Stimulated activated naive CD4-positive, alpha-beta T cell (primary cell): ENCODE measurements at places on chromosomes 12 and 14.

DNA sequence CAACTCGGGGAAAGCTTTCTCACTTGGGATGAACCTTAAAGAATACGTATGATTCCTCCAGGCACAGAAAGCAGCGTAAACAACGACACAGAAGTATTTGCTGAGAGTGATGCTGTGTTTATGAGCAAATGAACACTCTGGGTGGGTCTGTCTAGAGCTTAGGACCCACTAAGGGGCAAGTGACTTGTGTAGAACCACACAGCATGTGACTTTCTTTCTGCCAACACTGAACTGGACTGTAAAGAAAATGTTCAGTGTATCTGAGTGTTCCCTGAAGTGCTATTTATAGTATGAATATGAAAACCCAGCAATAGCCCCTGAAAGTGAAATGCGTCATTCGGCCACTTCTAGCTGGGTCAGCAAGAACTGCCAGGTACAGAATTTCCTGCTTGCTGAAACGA is 78.5 kb downstream of the ST8SIA1 start:
- DNase-seq, result no peak

GRCh38 chr12:16520328-16520727 is 85.6 kb downstream of the LMO3 start:
- DNase-seq, result no peak

GRCh38 chr12:82787016-82787415 is 100.3 kb downstream of the TMTC2 start:
- no peak for DNase-seq

DNA sequence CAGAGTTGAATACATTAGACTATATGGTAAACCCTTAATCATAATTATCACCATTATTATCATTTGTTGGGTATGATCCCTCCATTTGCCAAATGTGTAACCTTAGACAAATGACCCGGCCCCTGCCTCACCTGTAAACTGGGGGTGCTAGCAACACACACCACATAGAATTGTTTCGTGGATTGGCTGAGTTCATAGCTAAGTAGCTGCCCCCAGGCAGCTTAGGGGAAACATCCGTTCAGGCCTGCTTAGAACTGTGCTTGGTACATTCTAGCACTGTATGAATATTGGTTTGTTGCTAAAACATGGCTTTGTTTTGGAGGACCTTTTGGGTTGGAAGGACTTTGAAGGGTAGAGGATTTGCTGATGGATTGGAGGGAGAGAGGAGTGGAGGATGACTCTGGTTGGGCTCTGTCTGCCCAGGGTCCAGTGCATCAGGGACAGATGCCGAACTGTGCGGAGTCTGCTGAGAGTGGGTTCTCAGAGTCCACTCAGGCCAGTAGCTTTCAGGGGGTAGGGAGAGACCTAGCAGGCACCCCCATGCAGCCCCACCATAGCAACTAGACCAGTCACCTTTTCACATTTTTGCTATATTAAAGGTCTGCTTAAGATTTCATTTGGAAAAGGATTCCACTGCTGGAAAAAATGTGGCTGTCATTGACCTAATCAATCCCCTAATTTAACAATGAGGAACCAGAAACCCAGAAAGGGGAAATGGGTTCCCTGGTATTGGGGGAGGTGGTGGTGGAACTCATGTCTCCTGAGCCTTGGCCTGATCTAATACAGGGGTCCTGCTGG is 2.2 kb downstream of the RIN3 start:
- no peak for DNase-seq

DNA sequence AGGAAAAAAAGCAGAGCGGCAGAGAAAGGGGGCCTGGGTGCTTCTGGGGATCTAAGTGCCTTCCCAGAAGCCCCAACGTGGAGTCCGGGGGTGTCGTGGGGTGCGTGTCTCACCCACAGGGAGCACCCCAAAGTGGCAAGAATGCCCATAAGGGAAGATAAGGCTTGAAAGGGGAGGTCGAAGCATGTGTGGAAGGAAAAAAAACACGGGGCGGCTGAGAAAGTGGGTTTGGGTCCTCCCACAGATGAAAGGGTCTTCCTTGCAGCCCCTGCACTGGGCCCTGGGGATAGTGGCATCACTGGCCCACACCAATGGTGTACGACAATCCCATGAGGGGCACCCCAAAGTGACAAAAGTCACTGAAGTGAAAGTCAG is 275.5 kb downstream of the ALG10 start:
- no peak for DNase-seq

- DNase-seq, result no peak
Measured at GRCh38 chr12:19894050-19894449, 454.8 kb downstream of the AEBP2 start.

DNA sequence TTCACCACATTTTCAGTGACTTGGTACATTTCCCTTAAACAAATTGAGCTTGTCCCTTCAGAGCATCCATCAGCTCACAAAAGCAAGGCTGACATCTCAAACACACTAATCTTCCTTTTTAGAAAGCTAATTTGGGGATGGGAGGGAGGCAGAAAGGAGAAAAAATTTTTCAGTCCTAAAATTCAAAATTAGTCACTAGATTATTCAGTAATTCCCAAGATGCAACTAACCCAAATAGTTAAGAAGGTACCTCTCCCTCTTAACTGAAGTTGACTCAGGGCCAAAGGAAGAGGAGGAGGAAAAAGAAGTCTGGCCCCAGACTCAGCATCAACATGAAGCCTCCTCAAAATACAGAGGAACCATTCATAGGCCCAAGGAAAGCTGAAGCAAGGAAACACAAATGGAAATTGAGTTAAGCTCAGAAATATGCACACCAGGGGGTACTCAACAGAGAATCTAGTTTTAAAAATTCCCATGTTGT is 21.7 kb downstream of the CBX5 start:
- no peak for DNase-seq

DNA sequence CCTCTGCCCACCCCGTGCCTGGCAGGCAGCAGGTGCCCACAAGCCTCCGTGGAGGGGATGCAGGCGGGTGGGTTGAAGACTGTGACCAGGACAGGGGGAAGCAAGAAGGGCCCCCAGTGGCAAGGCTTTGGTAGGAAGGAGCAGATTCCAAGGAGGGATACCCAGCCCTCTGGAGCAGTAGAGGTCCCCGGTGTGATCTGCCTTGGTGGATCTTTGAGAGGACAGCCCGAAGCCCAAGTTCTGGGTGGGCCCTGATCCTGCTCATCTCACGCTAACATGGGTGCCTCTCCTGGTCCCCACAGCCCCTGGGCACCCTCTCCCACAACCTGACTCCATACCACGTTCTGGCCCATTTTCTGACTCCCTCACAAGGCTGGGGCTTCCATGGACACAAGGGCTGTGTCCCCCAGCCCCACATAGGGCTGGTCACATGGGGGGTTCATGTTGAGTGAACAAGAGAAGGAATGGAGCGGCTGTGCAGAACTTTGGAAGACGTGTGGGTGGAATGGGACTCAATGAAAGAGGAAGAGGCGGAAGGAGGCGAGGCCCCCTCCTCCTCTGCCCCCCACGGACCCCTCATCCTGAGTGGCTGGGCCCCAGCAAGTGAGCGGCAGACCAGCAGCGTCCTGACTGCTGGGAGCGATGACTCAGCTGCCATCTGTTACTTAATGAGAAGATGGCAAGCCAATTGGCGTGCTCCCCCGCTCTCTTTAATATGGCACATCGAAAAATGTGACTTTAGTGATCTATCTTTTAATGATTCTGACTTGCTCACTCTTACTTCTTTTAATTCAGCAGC is 77.0 kb upstream of the BCL11B start:
- no peak for DNase-seq

- no peak for DNase-seq
Measured at GRCh38 chr14:25121337-25122129, 71.6 kb upstream of the STXBP6 start.

- DNase-seq, result no peak
Measured at GRCh38 chr12:113772505-113773030, 193.6 kb downstream of the RBM19 start.

DNA sequence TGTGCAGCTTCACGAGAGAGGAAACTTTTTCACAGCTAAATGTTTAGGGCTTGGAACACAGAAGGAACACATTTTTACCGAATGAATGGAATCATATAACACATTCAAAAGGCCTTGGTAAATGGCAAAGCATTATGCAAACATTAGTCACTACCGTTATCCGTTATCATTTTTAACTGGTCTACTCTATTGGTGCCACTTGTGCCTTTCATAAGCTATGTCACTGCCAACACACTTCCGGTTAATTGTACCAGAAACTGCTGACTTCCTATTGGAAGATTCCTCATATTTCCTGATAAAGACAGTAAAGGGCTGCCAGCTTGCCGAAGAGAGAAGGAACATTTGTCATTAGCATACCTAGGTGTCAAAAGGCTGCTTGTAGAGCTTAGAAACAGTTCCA is 169.2 kb downstream of the APAF1 start:
- DNase-seq, result no peak

DNA sequence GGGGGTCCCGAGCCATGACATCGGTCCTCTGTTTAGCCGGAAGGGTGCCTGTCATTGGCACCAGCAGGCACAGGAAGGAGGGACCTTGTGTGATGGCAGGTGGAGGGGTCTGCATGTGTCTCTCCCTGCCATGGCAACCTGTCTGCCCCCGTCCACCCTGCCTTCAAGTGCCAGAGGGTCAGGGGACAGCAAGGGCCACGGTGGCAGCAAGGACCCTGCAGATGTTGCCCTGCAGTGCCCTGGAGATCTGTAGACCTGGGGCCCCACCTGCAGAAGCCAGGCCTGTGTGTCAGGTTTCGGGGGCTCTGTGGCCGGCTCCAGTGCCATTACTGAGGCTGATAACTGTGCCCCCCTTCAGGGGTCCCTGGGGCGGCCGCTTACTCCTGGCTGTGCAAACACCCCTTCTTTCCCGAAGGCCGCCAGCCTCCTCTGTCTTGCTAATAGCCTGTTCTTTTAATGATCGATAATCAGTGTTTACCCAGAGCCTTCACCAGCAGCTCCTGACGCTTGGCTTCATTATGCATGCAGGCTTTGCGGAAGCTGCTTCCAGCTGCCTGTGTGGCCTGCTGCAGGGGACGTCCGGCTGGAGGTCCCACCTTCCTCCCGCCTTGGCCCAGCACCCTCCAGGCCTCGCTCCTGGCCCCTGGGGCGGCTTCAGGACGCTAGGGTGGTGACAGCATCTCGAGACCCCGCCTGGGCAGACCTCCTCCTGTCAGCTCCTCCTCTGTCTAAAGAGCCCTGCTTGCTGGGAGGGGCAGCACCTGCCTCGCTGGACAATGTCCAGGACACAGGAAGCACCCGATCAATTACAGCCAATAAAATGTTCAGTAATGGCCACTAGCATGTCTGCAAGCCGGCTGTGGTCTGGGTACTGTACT is 153.0 kb downstream of the KIF26A start:
- DNase-seq, result no peak

- DNase-seq, result no peak
Measured at GRCh38 chr14:46322730-46323403, 328.7 kb downstream of the RPL10L start.

DNA sequence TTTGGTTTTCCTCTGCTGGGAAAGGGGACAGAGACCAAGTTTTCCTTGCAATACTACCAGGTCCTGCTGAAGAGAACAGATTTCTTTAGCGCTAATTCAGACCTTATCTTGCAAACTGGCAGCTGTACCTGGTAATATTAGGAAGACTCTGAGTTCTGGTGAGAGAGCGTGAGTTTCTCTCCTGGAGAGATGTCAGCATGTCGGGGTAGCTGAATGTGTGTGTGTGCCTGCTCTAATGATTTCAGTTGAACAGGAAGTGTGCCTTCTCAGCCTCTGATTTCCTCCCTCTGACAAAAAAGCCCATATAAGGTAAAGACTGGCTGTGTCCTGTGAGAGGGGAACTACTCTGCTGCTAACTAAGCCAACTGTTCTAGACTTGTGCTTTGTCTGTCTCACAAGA is 10.3 kb upstream of the ERP27 start:
- DNase-seq, result peak; percentile 58

DNA sequence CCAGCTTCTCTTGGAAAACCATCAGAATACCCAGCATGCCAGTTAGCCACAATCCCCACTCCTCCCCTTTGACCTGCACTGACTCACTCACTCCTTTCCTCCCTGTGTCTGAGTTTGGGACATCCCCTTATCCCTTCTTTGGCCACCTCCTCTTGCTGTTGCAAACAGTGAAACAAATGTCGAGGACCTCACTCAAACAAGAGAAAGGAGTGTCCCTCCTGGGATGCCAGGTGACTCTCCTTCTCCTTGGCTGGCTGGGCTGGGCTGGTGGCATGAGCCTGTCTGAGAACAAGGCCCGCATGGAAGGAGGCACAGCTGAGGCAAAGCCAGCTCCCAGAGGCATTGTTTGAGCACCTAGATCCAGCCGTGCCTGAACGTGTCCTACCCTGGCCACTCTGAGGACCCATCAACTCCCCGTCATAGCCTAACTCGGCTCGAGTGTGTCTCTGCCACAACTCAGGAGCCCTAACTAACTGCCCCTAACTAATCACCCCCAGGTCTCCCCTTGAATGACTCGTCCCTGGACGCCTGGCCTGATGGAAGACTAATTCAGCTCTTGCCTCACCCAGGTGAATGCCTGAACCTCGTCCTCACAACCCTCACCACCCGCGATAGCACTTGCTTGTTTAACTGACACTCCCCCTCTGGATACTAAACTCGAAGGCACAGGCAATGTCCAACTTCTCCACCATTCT is 43.0 kb downstream of the NCOR2 start:
- DNase-seq, result no peak

GRCh38 chr12:106897981-106898901 is 57.5 kb upstream of the TMEM263 start:
- no peak for DNase-seq

- no peak for DNase-seq
Measured at GRCh38 chr12:64663015-64663414, 52.7 kb downstream of the RASSF3 start.

DNA sequence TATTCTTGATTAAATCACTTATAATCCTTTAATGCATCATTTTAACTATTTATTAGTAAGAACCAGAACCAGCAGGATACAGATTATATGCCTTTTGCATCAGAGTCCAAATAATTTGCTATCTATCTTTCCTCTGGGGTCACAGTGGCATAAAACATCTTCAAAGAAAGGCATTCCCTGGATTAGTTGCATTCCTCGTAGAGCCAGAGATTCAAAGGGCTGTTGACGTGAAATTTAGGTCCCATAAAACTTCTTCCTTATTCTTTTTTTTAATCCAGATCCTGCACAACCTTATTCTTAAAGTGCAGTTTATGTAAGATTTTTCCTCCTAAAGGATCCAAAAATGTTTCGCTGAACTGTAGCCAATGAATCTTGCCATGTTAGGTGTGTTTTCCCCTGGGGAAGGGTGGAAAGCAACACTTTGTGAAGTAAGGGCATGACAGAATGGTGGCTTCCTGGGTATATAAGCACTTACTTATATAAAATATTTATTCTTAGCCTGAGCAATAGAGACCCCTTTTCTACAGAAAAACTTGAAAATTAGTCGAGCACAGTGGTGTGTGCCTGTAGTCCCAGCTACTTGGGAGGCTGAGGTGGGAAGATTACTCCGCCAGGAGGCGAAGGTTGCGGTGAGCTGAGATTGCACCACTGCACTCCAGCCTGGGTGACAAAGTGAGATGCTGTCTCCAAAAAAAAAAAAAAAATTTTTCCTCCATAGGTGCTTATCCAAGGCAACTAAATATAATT is 208.7 kb downstream of the PCNX1 start:
- no peak for DNase-seq

GRCh38 chr14:24378981-24379906 is 11.3 kb downstream of the NFATC4 start:
- DNase-seq, result no peak
